ENCODE measurements at places on chromosomes 1 and 21.

DNA sequence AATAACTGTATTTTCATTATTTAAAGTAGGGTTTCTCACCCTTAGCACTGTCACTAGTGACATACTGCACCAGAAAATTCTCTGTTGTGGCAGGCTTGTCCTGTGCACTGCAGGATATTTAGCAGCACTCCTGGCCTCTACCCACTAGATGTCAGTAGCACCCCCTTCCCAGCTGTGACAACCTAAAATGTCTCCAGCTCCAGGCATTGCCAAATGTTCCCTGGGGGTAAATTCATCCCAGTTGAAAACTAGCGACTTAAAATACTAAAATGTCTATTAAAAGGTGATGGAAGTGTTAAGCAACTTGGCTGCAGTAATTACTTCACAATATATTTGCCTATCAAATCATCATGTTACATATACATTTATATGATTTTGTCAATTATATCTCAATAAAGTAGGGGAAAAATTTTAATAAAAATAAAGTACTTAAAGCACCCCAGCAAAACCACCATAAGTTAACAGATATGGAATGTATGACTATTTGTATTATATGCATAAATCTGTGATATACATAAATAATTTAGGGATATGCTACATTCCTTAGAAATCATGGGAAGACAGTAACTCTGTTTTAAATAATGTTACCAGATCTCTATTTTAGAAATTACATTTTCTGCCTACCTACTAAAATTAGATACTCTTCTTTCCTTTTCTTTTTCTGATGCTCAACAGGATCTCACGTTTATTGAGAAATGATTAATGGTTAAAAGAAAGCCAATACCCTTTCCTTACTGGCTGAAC, 74.6 kb downstream of the ARID4B start:
- DNase-seq = peak; percentile 36

DNA sequence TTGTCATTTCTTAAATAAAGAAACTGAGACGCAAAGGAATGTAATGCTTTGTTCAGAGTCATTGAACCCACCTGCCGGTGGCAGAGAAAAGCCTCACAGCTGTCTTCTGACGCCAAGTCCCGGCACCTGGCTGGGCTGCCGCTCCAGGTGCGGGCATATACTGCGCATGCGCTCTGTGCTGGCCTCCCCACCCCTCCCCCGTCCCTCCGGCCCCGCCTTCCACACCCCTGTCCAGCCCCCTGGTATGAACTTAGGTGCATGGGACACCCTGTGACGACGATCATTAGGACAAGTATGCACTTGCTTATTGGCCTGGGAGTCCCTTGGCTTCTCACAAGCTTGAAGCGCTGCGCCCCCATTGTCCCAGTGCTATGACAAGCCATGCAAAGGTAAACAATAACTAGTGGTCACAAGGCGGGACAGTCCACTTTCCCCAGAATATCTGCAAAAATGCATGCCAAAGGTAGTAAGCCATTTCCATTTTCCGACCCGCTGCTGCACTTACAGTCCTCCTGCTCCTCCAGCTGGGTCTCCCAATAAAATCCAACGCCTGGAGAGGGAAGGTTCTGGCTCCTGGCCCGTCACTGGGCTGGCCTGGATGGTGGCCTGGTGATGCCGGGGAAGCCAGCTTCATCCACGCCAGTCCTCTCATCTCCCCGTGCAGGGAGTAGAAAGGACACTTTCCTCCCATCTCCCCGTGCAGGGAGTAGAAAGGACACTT, 100.4 kb downstream of the PSMG1 start:
- no peak for DNase-seq

DNA sequence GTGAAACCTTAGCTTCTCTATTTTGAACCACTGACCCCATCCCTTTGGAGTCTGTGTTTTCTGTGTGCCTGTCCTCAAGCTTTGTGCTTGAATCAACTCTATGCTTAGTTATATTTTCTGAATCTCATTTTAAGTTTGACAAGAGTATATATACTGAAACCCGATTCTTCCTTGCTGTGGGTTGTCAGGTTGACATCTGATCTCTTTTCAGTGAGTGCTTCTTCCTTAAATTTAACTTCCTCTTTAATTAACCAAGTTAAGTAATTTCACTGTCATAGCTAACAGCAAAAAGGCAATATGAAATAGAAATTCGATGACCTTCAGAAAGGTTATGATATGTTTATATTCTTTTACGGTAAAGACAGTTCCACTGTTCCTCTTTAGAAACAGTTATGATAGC, 69.4 kb downstream of the C1orf21 start:
- DNase-seq = no peak

DNA sequence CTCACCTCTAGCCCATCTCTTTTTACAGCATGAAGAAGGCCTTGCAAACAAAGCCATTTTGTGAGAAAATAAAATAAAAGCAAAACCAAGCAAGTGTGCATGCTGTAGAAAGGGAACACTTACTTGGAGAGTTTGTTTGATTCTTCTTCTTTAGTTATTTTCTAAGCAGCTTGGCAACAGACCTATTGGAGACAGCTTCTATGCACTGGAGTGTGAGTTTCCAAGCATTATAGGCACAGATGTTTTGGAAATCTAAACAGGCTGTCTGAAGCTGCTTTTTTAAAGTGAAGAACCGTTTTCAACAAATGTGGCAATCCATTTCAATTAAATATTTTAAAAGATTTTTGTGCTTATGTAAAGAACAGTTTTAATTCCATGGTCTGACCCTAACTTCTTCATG, 76.6 kb downstream of the NGF start:
- no peak for DNase-seq

DNA sequence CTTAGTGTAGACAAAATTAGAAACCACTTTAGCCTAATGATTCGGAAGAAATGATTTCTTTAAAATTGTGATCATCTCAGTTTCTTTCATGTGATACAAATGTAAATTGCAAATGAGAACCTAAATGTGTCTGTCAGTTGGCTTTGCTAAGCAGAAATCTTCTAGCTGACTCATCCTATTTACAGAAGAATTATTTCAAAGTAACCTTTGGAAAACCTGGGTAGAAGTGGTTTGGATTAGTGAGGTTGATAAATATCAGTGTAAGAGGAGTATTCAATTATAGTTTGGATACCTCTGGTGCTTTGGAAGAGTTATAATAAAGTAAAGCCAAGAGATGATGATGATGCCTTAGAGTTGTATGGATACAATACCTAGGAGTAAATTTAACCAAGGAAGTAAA, 37.4 kb downstream of the CC2D1B start:
- no peak for DNase-seq
